T-cell (primary cell): ENCODE measurements at places on chromosomes 3 and 15.

DNA sequence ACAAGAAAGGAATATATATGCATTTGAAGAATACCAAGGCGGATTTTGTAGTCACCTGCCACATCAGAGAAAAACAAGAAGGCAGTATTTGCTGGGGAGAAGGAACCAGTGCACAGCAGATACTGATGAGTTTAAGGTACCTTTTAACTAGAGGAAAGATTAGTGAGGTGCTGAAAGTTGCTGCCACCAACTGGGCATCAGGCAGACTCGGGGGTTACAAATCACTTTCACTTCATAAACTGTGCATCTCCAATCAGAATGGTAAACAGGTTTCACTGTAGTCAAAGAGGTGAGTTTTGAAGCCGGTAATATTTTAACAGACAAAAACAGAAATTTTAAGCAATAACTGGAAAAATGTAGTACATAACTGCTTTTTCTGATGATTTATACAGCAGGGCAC, 4.1 kb downstream of the FBN1 start:
- no peak for DNase-seq

DNA sequence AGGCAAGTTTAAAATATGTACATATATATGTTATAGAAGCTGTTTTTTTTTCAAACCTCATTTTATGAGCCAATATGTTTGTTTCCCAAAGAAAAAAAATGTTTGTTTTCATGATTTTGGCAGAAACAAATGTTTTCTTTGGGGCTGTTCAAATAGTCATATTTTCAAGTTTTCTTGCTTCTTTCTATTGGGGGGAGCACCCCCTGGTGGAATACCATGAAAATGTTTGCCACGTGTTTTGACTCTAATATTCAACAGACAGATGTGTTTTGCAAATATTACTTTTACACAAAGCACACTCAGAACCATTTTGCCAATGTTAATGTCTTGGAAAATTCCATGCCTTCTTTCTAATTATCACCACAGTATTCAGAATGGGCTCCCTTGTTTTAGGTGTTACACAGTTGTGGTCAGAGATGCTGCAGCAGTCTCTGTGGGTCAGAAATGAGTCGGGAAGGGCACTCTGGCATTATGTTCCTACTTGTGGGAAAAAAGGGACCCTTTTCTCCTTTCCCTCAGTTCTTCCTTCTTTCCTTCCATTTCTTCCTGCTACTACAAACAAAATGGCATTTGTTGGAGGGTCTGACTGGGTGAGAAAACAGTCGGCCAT, 817.0 kb downstream of the TUSC7 start:
- no peak for DNase-seq

DNA sequence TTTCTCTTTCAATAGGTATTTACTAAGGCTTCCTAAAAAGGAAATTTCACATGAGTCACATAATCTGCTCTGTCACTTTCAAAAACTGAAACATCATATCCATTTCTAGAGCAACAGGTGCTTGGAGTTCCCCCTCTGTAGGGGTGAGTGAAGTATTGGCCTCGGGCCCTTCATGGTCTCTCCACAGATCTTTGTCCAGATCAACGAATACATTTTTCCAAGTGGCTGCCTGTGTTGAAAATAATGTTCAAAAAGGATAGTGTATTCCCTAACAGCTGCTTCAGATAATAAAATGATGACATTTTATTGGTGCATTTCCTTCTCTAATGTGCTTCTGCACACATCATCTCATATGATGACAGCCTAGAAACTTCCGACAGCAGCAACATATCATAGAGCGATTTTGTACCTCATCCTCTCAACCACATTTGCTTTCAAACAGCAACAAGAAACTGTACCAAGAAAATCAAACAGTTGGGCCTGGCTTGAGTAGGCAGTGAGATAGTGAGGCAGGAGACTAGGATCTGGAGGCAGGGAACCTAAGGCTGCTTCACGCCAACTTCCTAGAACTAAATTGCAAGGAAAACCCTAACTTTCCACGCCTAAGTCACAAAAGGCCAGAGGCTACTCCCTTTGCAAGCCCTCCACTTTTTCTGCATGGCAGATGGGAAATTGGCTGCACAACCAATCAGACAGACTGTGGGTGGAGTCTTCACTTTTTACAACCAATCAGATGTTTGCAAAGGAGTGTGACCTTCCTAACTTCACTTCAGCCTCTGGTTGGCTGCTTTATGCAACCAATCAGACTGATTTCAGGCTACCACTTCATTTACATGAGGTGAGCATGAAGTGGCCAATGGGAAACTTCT, 340.2 kb downstream of the LRRC3B start:
- no peak for DNase-seq

DNA sequence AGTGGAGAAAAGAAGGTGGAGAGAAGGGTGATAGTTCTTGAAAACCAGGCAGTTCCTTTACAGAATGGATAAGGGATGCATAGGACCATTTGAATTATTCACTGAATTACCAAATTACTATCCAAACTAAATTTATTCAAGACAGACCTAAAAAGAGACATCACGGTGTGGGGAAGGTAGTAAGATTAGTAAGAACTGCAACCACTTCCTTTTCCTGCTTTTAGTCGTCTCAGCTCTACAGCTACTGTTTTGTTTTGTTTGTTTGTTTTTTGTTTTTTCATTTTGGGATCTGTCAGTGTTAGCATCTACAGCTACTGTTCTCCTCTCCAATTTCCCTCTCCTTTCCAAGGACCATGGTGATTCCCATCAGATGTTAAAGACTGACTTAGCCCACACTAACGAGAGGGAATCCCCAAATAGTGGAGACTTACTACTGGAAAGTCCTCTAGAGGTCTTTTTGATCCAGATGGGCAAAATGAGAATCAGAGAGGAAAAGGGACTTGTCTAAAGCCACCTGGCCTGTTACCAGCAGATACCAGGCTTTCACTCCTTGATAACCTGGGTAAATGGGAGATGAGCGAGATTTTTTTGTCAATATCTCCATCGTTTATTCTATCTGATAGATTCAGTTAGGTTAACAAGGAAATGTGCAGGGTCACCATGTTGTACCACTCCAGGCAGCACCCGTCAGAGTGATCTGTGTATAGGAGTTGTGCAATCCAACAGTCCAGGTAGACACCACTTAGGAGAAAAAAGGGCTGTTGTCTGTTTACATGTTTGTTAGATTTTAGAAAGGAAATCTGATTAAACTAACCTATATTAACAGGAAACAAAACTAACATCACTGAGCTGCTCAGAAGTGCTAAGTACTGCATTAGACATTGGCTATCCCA, 6.0 kb downstream of the HCLS1 start:
- no peak for DNase-seq

GRCh38 chr3:4943549-4943948, 35.7 kb upstream of the BHLHE40 start:
- DNase-seq: no peak

GRCh38 chr15:75867449-75867848, 24.2 kb downstream of the UBE2Q2 start:
- no peak for DNase-seq

GRCh38 chr3:107810171-107811071, 280.4 kb downstream of the CD47 start:
- DNase-seq: no peak

DNA sequence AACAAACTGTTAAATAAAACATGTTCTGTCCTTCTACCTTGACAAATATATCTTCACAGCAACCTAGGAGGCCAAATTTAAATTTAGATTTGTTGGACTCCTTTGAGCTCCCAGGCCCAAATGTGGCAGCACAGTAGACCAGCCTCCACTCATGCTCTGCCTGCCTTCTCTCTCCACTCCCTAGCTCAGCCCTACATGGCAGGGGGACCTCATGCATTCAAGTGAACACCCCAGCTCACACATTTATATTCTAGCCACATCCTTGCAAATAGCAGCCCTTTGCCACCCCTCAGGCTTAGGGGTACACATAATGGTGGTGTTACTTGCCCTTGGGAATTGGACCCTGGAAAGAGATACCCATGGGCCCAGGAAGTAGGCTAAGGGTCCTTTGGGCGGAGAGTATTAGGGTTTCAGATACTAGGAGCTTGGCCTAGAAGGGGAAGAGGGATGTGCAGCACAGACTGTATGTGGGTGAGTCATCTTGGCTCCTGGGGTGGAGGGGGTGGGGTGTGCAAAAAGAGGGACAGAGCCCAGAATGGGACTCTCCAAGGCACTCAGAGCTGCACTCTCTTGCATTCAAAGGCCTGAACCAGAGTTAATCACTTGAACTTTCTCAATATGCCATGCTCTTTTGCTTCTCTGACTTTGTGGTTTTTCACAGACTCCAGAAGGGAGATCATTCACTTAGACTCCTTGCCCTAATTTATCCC, 268.4 kb upstream of the ROPN1 start:
- no peak for DNase-seq

DNA sequence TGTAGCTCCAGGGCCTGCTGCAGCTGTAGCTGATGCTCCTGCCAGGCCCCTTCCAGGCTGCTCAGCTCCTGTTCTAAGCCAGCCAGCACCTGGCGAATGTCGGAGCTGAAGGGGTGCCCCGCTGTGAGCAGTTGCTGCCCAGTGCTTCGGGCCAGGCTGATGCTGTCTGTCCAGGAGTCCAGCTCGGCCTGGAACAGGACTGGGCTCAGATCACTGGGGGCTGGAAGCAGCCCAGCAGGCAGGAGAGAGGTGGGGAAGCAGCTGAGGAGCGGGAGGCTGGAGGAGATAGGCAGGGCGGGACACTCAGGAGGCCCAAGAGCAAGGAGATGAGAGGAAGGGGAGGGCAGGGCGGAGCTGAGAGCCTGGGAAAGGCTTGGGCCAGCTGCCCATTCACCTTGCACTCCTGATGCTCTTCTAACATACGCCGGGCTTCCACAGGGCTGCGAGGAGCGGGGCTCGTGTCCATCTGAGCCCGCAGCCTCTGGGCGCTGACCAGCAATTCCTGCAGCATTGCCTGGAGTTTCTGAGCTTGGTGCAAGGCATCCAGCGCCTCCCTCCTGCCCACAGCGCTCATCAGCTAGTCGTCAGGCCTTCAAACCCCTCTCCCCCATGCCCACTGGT, 23.2 kb downstream of the PLA2G4B start:
- DNase-seq: no peak

DNA sequence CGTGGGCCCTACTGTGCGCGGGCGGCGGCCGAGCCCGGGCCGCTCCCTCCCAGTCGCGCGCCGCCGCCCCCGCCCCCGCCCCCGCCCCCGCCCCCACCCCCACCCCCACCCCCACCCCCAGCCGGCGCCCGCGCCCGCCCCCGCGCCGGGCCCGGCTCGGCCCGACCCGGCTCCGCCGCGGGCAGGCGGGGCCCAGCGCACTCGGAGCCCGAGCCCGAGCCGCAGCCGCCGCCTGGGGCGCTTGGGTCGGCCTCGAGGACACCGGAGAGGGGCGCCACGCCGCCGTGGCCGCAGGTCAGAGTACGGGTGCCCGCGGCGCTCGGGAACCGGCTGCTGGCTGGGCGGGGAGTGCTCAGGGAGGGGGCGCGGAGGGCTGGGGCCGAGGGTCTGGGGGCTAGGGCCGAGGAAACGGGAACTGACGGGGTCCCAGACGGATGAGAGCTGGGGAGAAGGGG, 1.1 kb upstream of the PPARG start:
- no peak for DNase-seq

DNA sequence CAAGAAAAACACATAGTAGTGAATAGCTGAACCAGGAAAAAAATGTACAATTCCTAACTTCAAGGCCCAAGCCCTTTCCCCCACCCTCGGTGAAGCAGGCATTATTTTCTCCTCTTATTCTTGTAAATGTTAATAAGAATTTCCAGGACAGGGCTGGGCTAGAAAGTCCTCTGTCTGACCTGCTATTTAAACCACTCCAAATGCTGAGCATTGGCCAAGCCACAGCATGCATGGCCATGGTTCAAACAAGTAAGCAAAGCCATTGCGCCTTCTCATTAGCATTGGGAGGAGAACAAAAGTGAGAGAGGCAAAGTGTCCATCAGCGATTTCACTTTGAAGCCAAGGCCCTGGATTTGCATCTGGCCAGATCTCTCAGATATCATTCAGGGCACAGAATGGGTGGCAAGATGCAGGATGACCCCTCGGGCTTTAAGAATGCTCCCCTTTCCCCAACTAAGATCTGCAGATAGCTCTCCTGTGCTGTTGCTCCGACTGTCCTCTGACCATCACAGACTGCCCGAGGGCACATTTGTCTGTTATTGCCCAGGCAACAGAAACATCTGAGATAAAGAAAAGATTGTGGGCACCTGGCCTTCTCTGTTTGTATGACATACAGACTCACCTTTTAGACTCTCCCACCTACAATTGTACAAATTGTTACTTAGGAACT, 46.3 kb downstream of the CEMIP start:
- no peak for DNase-seq

DNA sequence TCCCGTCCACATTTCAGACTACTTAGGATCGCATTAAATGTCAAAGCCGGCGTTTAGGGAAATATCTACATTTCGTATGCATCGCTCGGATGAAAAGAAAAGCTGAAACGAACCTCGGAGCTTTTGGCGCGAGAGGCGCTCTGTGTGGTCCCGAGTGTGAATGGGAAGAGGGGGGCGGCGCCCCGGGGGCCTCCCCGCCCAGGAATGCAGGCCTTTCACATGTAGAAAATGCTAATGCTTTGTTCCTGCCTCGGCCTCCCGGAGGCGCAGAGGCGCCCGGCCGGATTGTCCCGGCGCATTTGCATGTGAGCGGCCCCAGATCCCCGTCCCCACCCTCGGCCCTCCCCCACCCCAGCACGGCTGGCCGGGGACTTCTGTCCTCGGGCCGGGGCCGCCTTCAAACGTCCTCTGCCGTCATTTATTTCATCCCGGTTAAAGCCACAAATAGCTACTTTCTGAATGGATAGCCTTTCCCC, 37.0 kb upstream of the TRIM71 start:
- no peak for DNase-seq

GRCh38 chr3:170780955-170781354, 89.0 kb downstream of the RPL22L1 start:
- DNase-seq: no peak

GRCh38 chr15:47720555-47720954, 3.2 kb downstream of the SEMA6D start:
- no peak for DNase-seq

- DNase-seq: no peak
Observed at GRCh38 chr3:163644172-163644571, 1434.1 kb downstream of the SI start.

- DNase-seq: no peak
Observed at GRCh38 chr15:52790169-52790708, at the start of gene ONECUT1. Gene ONECUT1, minus strand, starts transcription at chr15:52790336. Its CDS starts 452 bp downstream, at chr15:52789884.

GRCh38 chr3:29331456-29332194, 50.8 kb downstream of the RBMS3 start:
- no peak for DNase-seq

- DNase-seq: no peak
Observed at GRCh38 chr15:29968895-29969561, 113.7 kb upstream of the GOLGA8J start.

- no peak for DNase-seq
Observed at GRCh38 chr3:52827866-52828376, 2.6 kb downstream of the ITIH4 start.

- DNase-seq: no peak
Observed at GRCh38 chr15:29349196-29349595, 79.6 kb upstream of the NSMCE3 start.

- no peak for DNase-seq
Observed at GRCh38 chr3:31077826-31078225, 183.4 kb upstream of the GADL1 start.

- no peak for DNase-seq
Observed at GRCh38 chr3:128128251-128128650, 4.6 kb upstream of the RUVBL1 start.

GRCh38 chr3:4629095-4630007, 136.2 kb downstream of the ITPR1 start:
- DNase-seq: no peak
